ENCODE measurements at places on chromosomes 11 and 22. TPM values are rescaled to one million over a fixed set of nuclear protein-coding genes. Genes with fewer than 3 reads are reported as not detected.

KRTAP5-5 gene
- total RNA-seq: not detected

CCDC188 gene
- not detected for total RNA-seq

NPTXR gene
- 23.3 TPM for total RNA-seq

KRTAP5-8 gene
- not detected for total RNA-seq

PANX1 gene
- 19.9 TPM for total RNA-seq

HTR3B gene
- total RNA-seq: not detected

DBX1 gene
- not detected for total RNA-seq

AGBL2 gene
- total RNA-seq: 0.38 TPM

SLC35E4 gene
- 3.8 TPM for total RNA-seq

SCUBE1 gene
- total RNA-seq: 0.14 TPM

VSIG10L2 gene
- 0.08 TPM for total RNA-seq

CCDC81 gene
- total RNA-seq: 0.71 TPM

CYTH4 gene
- total RNA-seq: 4.8 TPM

APOC3 gene
- not detected for total RNA-seq

NXPE4 gene
- not detected for total RNA-seq

ROBO4 gene
- 20.7 TPM for total RNA-seq

GLYAT gene
- not detected for total RNA-seq

TRIM34 gene
- 1.7 TPM for total RNA-seq

KRTAP5-1 gene
- total RNA-seq: not detected

Measured in left ventricle myocardium inferior (tissue), 1 donor.